Activated CD4-positive, alpha-beta T cell treated with anti-CD3 and anti-CD28 coated beads, Interleukin-2, amount 10 ng/mL, durations not matched to agents 7 days and 5 days (primary cell): ENCODE measurements at places on chromosomes 16 and 17.

DNA sequence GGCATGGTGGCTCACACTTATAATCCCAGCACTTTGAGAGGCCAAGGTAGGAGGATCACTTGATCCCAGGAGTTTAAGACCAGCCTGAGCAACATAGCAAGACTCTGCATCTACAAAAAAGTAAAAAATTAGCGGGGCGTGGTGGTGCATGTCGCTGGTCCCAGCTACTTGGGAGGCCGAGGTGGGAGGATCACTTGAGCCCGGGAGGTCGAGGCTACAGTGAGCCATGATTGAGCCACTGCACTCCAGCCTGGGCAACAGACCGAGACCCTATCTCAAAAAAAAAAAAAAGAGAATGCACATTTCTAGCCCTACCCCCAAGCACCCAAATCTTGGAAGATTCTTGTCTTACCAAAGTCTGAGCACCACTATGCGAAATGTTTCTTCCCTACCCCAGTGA lies 15.6 kb upstream of the RHOT1 start:
- DNase-seq: no peak

DNA sequence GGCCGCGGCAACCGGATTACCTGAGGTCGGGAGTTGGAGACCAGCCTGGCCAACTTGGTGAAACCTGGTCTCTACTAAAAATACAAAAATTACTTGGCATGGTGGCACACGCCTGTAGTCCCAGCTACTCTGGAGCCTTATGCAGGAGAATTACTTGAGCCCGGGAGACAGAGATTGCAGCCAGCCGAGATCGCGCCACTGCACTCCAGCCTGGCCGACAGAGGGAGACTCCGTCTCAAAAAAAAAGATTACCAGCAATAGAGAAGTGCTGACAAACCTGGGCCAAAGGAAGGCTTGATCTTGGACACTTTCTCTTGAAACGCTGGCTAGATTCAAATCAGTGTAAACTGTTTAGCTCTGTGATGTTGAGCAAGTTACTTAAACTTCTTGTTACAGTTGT lies 4.3 kb downstream of the MT1H start:
- peak; percentile 43 for DNase-seq

GRCh38 chr16:28494121-28494851 lies at the start of gene APOBR:
TSS of gene APOBR (plus strand) at chr16:28494643. CDS start at chr16:28494682, 39 bp downstream.
- peak; percentile 94 for DNase-seq

DNA sequence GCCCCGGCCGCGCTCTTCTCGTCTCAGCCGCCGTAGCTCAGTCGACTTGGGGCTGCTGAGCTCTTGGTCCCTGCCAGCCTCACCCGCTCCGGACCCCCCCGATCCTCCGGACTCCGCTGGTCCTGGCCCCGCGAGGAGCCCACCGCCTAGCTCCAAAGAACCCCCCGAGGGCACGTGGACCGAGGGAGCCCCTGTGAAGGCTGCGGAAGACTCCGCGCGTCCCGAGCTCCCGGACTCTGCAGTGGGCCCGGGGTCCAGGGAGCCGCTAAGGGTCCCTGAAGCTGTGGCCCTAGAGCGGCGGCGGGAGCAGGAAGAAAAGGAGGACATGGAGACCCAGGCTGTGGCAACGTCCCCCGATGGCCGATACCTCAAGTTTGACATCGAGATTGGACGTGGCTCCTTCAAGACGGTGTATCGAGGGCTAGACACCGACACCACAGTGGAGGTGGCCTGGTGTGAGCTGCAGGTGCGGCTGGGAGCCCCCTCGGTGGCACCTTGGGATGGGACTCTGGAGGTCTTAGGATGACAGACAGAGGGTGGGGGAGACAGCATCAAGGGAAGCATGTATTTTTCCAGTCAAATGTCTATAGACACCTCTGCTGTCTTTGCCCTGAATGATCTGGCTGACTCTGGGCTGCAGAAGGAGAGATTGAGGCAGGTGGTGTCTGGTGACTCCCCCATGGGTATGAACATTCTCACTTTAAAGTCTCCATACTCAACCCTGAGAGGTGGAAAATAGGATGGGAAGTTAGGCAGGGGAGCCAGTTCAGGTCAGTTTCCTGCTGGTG lies 635 bp downstream of the WNK4 start:
- DNase-seq: no peak

DNA sequence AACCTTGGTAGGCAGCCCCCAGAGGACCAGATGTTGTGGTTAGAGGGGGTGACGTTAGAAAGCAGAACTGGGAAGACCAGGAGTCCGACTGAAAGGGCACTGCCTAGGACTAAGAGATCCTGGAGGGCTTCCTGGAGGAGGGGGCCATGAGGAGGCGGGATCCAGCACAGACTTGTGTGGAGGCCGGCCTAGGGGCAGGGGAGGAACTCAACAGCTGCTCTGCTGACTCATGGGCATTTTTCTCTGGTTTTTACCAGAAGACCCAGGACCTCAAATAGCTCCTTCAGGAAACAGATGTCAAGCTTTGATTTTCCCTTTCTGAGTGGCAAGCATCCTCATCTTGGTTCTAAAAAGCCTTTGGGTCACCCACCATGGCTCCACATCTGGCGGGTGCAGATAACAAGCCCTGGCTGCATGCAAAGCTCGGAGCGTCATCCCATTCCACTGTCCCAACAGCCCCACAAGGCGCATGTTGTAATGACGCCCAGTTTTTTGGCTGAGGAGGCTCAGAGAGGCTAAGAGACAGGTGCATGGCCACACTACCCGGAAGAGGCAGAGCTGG lies 29.0 kb downstream of the IL21R start:
- no peak for DNase-seq
